Mesothelial cell of epicardium (in vitro differentiated cells): ENCODE measurements at places on chromosomes 1 and 21. TPM values are rescaled to one million over a fixed set of nuclear protein-coding genes. Genes with fewer than 3 reads are reported as not detected.

PRDM2 gene
- 59.2 to 61.6 TPM (median 61.3 TPM) in 3 replicates for total RNA-seq

SPRR2F gene
- 54.4 to 65.0 TPM (median 56.6 TPM) in 3 replicates for total RNA-seq

CLDN17 gene
- not detected in 3 replicates for total RNA-seq

FCRL5 gene
- not detected in 3 replicates for total RNA-seq

GPR37L1 gene
- 0.07 to 0.11 TPM (median 0.09 TPM) in 3 replicates for total RNA-seq

USP16 gene
- total RNA-seq = 30.8 to 32.0 TPM (median 31.4 TPM) in 3 replicates

MRPL55 gene
- total RNA-seq = 53.9 to 56.9 TPM (median 54.2 TPM) in 3 replicates

DMBX1 gene
- not detected in 3 replicates for total RNA-seq

PLEKHA6 gene
- total RNA-seq = 29.7 to 34.0 TPM (median 32.2 TPM) in 3 replicates

MROH9 gene
- not detected in 3 replicates for total RNA-seq

WDR3 gene
- total RNA-seq = 29.4 to 31.2 TPM (median 29.7 TPM) in 3 replicates

PDC gene
- total RNA-seq = not detected in 3 replicates

FAM72C gene
- 1.4 to 2.0 TPM (median 1.7 TPM) in 3 replicates for total RNA-seq

CFAP74 gene
- total RNA-seq = 0.16 to 0.42 TPM (median 0.18 TPM) in 3 replicates

ANGPTL3 gene
- total RNA-seq = not detected in 3 replicates

NHLH1 gene
- total RNA-seq = 0.27 to 0.38 TPM (median 0.32 TPM) in 3 replicates
